ENCODE measurements at places on chromosomes 6 and 20.
A peak's percentile ranks its signal among the peaks of the same experiment; 100 is the strongest.

DNA sequence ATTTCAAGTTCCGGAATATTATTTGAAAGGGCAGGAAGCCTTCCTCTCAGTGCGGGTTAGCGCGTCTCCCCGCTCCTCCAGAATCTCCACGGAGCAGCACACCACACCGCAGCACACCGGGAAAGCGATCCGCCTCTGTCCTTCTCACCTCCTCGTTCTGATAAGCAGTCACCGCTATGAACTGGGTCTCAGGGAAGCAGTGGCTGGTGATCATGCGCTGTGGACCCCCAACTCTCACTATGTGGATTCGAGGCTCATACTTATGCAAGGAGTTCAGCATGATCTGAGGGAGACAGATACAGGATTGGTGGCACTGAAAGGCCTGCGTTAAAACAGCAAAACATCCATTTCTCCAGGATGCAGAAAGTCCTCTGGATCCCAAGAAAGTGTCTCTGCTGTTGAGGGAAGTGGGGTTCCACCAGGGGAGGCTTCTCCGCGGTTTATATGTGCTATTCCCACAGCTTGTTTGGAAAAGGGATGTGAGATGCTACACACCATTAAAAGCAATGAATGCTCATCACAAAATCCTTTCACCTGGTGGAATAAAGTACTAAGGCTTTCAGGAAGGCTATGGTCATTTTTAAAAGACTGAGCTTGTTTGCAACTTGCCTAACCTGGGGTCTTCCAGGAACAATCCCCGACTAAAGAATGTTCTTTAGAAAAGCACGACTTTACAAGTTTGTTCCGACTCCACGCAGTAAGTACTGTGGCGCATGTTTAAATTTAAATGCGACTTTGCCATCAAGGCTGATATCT, 1.9 kb downstream of the TBXT start:
- DNase-seq: no peak

DNA sequence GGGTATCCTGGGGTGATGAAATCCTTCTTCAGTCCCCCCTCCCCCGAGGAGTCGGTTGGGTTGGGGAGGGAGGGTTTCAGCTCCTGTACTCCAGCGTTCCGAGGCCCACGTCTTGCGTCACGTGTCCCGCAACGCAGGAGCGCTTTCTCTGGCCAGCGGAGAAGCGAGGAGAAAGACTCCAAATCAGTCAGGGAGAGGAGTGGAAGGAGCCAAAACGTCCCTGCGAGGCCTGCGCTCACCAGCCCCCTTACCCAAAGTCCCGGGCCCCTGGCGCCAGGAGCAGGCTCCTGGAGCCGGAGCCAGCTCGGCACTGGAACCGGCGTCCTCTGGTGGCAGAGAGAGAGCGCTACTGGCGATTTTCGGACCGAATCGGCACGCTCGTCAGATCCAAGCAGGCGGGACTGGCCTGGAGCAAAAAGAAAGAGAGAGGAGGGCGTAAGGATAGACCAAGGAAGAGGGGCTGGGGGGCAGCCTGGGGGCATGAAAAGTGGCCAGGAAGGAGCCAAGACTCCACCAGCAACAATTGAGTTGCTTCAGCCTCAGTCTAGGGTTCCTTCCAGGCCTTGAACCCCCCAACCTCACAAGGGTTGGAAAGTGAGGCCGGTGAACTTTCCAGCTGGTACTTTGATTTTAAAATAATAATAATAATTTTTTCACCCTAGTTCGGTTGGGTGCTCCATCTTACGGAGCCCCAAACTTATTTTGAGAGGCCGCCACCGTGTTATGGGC, at the start of gene GNAS:
Gene GNAS (plus strand): TSS at position 174 of the 729 bp plus-strand sequence.
- peak; percentile 79 for DNase-seq

DNA sequence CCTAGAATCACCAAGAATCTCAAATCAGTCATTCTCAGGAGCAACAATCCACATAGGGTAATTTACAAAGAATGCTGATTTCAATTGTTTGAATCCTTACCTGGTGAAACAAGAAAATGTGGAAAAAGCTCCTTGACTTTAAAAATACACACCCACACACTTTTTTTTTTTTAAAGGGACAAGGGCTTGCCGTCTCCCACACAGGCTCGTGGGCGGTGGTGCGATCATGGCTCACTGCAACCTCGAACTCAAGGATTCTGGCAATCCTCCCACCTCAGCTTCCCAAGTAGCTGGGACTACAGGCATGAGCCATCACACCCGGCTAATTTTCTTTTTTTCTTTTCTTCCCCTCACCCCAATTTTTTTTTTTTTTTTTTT, 30.7 kb downstream of the PARD6B start:
- no peak for DNase-seq

GRCh38 chr6:134454794-134455193, 136.9 kb upstream of the SGK1 start:
- no peak for DNase-seq

DNA sequence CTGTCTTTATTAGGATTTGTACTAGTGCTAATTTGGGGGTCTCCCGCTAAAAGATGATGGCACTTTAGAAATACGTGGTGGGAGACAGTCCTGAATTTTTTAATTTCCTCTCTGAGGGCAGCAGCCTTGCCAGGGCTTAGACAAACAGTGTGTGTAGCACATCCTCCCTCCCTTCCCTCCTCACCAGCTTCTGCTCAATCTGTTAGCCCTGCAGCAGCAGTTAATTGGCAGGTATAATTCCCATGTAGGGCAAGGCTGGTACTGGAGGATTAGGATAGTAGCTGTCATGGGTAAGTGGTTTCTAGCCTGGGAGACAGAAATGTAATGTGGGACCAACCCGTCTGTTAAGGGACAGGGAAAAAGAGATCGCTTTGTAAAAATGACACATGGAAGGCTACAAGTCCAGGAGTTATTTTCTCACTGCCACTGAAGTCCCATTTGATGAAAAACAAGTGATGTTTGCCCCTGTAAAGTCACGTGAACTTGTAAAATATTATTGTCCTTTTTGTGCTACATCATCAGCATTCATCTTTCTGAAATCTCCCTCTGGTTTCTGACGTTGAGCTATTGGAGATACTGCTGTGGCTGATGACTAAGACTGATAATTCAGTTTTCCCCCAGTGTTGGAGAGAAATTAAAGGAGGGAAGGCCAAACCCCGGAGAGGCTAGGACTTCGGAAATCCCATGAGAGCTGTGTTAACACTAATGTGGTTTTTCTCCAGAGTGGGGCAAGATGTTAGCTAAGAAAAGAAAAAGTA, 40.6 kb downstream of the CTNNBL1 start:
- no peak for DNase-seq

DNA sequence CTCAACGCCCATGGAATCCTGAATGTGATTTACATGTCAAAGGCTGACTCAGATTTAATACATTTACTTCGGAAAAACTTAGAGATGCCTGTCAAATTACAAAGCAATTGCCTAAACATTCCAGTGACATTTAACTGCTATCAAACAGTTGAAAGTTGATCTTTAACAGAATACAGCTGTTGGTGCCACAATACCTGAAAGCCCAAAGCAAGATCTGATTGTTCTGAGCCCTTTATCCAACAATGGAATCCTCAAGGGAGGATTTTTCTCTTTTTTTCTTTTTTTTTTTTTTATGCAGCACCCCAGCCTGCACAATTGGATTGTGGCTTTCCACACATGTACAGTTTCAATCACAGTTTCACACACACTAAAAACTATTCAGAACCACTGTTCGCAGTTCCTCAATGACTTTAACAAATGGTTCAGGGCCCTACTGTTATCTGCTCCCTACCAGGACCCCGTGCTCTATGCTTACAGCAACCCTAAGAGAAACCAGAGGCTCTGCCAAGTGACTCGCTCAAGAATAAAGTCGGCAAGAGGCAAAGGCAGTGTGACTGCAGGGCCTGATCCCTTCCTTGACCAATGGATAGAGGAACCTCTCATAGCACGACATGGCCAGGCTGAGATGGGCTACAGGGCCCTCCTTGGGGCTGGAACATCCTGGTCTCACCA, 33.3 kb downstream of the EPB41L2 start:
- DNase-seq: no peak

DNA sequence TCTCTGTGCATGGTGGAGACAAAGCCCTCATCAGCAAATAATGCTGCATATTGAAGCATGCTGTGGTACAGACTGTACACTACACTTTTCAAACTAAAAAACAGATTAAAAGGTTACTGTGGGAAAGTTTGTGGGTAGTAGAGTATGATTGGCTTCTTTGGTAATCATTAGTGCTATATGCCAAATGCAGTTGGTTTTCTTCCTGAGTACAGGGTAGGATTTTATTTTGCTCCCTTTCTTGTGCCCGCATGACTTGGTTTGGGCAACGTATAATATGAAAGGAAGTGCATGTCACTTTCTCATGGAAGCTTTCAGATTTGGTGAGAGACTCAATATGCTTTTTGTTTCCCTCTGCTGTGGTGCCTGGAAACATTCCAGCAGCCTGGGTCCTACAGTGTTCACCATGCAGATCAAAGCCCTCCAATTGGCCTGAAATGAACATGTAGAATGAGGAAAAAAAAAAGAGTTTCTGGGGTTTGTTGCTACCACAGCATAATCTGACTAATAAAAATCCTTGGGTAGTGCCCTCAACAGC, 270.7 kb upstream of the ADGRB3 start:
- DNase-seq: no peak

DNA sequence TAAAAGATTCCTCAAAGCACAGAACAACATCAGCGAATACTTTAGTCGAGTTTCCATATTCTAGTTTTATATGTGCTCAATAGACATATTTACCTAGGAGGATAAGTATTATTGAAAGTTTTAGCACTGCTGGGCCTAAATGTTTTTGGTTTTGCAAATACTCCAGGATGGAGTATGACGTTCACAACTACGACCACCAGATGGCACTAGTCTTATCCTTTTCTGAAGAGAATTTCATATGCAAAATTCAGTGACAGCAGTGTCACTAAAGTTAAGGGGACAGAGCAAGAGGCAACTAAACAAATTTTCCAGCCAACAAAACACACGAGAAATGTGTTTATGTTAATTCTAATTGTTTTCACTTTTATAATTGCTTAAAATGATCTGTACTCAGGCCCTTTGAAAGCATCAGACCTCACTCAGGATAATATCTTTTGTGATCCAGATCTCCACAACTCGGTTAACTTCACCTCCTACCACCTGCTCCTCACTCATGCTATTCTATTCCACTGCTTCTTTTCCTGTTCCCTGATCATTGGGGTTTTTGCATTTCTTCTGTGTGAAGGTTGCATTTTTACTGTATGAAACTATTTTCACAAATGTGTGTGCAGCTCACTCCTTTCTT, 220.8 kb downstream of the TRDN start:
- peak; percentile 11 for DNase-seq

- no peak for DNase-seq
These were observed 59.6 kb upstream of the AFDN start for GRCh38 chr6:167766986-167767714.

DNA sequence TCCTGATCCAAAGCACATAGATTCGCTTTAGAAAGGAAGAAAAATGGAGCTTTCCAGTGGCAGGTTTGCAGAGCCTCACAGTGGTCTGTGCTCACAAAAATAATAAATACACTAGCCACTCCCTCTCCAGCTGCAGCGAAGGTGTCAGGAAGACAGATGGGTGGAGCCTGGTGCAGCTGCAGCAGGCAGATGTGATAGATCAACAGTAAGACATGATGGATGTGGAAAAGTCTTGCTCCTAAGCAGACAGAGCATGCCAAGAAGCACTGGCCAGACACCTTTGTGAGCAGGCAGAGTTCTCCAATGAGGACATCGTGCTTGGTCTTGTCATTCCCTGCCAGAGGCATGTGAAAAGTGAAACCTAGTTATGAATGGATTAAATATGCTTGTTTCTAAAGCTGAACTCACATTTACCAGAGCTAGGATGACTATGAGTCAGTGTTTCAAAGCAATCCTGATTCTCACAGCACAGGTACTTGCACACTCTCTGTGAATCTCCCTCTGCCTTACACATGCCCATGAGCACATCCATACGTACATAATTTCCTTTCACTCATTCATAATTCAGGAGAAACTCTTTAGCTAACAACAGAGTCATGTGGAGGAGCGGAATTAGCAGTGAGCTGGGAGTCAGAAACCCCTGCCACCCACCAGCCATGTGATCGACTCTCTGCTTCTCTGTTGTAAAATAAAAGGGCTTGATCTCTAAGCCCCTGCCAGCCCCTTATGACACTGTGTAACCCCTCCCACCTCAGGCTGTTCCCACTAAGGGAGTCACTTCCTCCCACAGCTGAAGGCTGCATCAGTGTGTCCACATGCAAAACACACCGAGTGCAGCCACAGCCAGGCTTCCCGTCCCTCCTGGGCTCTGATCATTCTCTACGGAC, 111.2 kb downstream of the SCML4 start:
- DNase-seq: no peak

DNA sequence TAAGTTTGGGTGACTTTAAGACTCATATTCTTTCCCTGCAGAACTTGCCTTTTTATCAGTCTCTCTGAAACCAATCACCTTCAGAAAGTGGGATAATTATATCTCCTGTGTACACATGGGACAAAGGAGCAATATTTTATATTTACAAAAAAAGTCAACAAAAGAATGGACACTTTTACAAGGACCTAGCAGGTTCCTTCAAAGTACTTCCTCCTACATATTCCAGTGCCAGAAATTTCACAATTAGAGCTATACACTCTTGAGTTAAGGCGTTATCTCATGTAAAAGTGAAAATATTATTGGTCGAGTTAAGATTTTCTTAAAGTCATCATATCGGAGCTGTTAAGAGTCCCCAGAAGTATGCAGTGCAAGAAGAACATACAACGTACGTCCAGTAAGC, 98.9 kb upstream of the MAFB start:
- no peak for DNase-seq

DNA sequence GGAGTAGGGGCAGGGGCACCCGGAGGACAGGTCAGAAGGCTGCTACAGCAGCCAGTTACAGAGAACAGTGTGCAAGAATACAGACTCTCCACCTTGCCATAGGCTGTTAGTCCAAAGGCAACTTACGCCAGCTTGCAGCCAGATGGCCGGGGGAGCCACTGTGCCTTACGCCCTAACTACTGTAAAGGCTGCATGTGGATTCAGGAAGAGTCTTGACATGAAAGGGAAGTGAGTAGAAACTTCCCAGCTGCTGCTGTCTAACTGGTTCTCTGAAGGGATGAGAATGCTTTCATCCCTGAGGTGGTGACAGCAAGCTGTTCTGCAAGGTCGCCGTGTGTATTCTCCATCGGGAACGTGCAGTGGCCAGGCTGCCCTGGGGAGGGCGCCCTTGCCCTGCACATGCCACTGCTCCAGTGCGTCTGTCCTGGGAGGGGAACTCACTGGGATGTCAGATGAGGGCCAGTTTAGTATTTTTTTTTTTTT, 46.1 kb downstream of the LYRM4 start:
- DNase-seq: peak; percentile 54

- no peak for DNase-seq
These were observed 64.2 kb upstream of the BHLHE23 start for GRCh38 chr20:63070771-63071540.
